Tibial nerve (tissue), 4 donors: ENCODE measurements at places on chromosomes 13 and 19. TPM values are rescaled to one million over a fixed set of nuclear protein-coding genes. Genes with fewer than 3 reads are reported as not detected.
A peak's percentile ranks its signal among the peaks of the same experiment; 100 is the strongest.

GRCh38 chr19:7602935-7603497 is 7.4 kb downstream of the CAMSAP3 start:
- H3K4me1 ChIP-seq: no peaks in the 10 kb centered on the region
- no peak overlapping the region for H3K27ac ChIP-seq
- H3K4me3 ChIP-seq: no peak overlapping the region
- DNase-seq: no peak
- H3K36me3 ChIP-seq: no peaks in the 10 kb centered on the region
- no peaks in the 10 kb centered on the region for H3K27me3 ChIP-seq

DNA sequence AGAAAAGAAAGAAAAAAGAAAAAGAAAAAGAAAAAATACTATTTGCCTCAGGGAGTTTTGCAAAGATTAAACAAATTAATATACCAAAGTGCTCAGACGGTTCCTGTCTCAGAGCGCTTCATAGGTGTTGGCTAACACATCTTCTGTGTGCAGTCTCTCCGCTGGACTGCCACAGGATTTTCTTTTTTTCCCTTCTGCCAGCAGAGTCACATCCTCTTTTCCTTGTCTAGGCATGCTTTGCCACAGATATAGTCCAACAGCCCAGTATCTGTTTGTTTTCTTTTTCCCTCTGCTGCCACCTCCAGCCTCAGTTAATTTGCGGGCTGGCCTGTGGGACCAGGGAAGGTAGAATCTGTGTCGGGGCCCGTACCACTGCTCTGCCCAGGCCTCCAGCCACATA is 3.4 kb upstream of the URAD start:
- peaks cover 20% of the 10 kb centered on the region for H3K27me3 ChIP-seq
- no peak overlapping the region for H3K27ac ChIP-seq
- no peak for DNase-seq
- no peak overlapping the region for H3K4me3 ChIP-seq
- H3K36me3 ChIP-seq: no peaks in the 10 kb centered on the region

- no peak for DNase-seq
- H3K4me1 ChIP-seq: peaks cover 65% of the 10 kb centered on the region
- H3K36me3 ChIP-seq: no peaks in the 10 kb centered on the region
These were observed 15.3 kb downstream of the GADD45B start for GRCh38 chr19:2491130-2491801.

DNA sequence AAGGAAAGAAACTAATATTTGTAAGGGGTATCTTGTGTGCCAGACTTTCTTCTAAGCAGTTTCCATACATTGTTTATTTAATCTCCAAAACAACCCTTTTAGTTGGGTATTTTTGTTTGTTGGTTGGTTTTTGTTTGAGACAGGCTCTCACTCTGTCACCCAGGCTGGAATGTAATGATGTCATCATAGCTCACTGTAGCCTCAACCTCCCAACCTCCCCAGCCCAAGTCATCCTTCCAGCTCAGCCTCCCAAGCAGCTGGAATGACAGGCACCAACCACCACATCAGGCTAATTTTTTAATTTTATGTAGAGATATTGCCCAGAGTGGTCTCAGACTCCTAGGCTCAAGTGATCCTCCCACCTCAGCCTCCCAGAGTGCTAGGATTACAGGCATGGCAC is 41.2 kb upstream of the LSM14A start:
- H3K4me1 ChIP-seq: peaks cover 5% of the 10 kb centered on the region
- no peak overlapping the region for H3K4me3 ChIP-seq
- no peaks in the 10 kb centered on the region for H3K27me3 ChIP-seq
- no peak for DNase-seq

GRCh38 chr19:7590256-7590655 is 5.4 kb upstream of the CAMSAP3 start:
- no peak for DNase-seq
- no peaks in the 10 kb centered on the region for H3K27me3 ChIP-seq
- H3K4me3 ChIP-seq: no peak overlapping the region
- H3K27ac ChIP-seq: no peak overlapping the region
- H3K4me1 ChIP-seq: no peaks in the 10 kb centered on the region

DNA sequence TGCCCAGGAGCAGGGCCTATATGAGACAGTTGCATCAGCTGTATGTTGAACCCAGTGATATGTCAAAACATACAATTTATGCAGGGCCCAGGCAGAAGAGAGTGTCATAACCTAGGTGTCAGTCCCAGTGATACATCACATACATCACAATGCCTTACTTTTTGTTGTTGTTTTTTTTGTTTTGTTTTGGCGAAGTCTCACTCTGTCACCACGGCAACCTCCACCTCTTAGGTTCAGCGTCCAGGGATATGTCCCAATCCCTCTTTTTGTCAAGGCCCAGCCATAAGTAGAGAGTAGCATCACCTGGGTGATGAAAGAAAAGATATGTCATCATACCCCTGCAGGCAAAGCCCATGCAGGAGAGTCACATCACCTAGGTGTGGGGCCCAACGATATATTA is 56.8 kb upstream of the ZNF730 start:
- no peak overlapping the region for H3K27ac ChIP-seq
- H3K27me3 ChIP-seq: no peaks in the 10 kb centered on the region
- no peak for DNase-seq
- H3K4me1 ChIP-seq: no peaks in the 10 kb centered on the region

DNA sequence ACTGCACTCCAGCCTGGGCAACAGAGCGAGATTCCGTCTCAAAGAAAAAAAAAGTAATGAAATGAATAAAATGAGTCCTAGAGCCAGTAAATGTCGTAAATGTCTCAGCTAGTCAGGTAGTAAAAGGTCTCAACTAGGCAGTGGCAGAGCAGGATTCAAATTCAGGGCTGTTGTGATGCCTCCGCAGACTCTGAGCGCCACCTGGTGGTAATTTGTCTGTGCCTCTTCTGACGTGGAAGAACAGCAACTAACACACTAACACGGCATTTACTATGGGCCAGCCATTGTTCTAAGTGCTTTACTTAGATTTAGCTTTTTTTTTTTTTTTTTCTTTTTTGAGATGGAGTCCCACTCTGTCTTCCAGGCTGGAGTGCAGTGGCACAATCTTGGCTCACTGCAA is 30.2 kb downstream of the CYP2F1 start:
- H3K36me3 ChIP-seq: no peaks in the 10 kb centered on the region
- no peaks in the 10 kb centered on the region for H3K4me1 ChIP-seq
- H3K27ac ChIP-seq: no peak overlapping the region

GRCh38 chr13:107582171-107582570 is 633.2 kb downstream of the LIG4 start:
- DNase-seq: no peak
- H3K27ac ChIP-seq: no peak overlapping the region
- H3K4me3 ChIP-seq: no peak overlapping the region
- no peaks in the 10 kb centered on the region for H3K4me1 ChIP-seq

- DNase-seq: no peak
- no peak overlapping the region for H3K4me3 ChIP-seq
- H3K27me3 ChIP-seq: no peaks in the 10 kb centered on the region
- peak overlapping the region; percentile 81 for H3K27ac ChIP-seq
- no peaks in the 10 kb centered on the region for H3K36me3 ChIP-seq
These were observed 3.9 kb upstream of the GPR183 start for GRCh38 chr13:99311137-99311536.

DNA sequence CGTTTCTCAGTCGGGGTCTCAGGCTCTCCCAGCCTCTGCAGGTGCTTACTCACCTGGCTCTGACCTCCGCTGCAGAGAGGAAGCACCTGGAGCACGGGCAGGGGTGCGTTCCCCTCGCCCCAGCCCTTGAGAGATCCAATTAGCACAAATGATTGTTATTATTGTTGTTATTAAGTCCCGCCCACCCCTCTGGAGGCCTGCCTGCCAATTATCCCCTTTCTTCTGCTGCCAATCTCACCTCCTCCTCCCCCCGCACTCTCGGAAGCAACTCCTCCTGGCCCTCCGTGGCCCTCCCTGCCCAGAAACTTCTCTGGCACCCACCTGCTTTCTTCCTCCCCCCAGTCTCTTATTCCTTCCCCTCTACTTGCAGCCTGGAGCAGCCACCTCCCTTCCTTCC is 8.8 kb downstream of the ZNF787 start:
- peak overlapping the region; percentile 39 for H3K27ac ChIP-seq
- H3K4me1 ChIP-seq: peaks cover 66% of the 10 kb centered on the region

GRCh38 chr13:67228916-67229315 is 1.2 kb downstream of the PCDH9 start:
- H3K27ac ChIP-seq: no peak overlapping the region
- no peaks in the 10 kb centered on the region for H3K36me3 ChIP-seq
- peaks cover 9% of the 10 kb centered on the region for H3K4me1 ChIP-seq
- H3K27me3 ChIP-seq: no peaks in the 10 kb centered on the region

DNA sequence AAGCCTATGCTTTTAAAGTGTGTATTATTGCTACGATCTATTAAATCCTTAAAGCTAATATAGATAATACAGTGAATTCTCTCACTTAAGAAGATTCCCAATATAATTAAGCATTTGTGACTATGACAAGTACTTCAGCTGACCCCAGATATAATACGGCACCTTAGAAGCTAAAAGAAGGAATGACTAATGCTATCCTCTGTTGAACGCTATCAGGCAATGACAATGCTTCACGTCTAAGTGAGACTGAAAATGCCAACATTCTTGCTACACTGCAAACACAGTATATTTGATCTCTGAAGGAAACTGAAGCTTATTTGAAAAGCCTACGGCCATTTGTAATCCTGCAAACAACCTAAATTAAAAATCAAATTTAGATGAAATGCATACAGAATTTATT is 19.7 kb downstream of the VWA8 start:
- H3K4me3 ChIP-seq: no peak overlapping the region
- no peak for DNase-seq
- no peaks in the 10 kb centered on the region for H3K27me3 ChIP-seq

DNA sequence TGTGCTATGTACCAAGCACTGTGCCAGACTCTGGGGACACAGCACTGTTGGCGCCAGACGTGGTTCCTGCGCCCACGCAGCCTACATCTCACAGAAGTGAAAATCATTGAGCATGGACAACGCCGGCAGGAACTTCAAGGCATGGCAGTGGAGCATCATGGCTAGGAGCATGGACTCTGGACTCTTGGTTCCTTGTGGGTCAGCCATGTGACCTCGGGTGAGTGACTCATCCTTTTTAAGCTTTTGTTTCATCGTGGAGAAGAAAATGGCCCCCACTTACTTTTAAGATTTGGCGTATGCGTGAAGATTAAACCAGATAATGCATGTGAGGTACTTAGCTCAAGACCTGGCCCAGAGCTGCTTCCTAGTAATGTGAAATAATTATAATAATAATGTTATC is 988.5 kb downstream of the UQCRFS1 start:
- no peaks in the 10 kb centered on the region for H3K27me3 ChIP-seq
- H3K4me3 ChIP-seq: no peak overlapping the region
- no peaks in the 10 kb centered on the region for H3K36me3 ChIP-seq
- DNase-seq: no peak

GRCh38 chr13:42821437-42821836 is 40.1 kb downstream of the FAM216B start:
- H3K4me1 ChIP-seq: no peaks in the 10 kb centered on the region
- no peaks in the 10 kb centered on the region for H3K27me3 ChIP-seq
- H3K4me3 ChIP-seq: no peak overlapping the region
- H3K36me3 ChIP-seq: no peaks in the 10 kb centered on the region
- H3K27ac ChIP-seq: no peak overlapping the region

- no peak overlapping the region for H3K4me3 ChIP-seq
- no peaks in the 10 kb centered on the region for H3K27me3 ChIP-seq
- no peaks in the 10 kb centered on the region for H3K36me3 ChIP-seq
- DNase-seq: no peak
- peak overlapping the region; percentile 92 for H3K27ac ChIP-seq
- H3K4me1 ChIP-seq: peaks cover 72% of the 10 kb centered on the region
These were observed 30.6 kb downstream of the GPX4 start for GRCh38 chr19:1134431-1134830.

- H3K27ac ChIP-seq: no peak overlapping the region
- no peaks in the 10 kb centered on the region for H3K36me3 ChIP-seq
- H3K27me3 ChIP-seq: no peaks in the 10 kb centered on the region
- no peaks in the 10 kb centered on the region for H3K4me1 ChIP-seq
- no peak overlapping the region for H3K4me3 ChIP-seq
- no peak for DNase-seq
These were observed 218.8 kb downstream of the NBEA start for GRCh38 chr13:35160896-35161295.

DNA sequence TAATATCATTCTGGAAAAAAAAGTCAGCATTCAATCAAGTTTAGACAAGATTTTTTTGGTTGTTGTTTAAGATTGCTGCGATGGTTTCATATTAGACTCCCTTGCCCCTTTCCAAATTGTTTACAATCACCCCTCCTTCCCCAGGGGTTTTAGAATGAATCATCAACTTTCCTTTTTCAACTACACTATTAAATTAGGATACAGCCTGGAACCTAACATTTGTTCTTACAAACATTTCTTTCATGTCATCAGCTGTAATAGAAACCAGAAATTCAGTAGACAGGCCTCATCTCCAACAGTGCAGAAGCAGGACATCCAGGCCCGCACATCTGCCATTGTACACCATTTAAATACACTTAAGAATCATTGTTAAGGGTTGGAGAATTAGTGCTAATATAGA is 44.4 kb upstream of the WDFY2 start:
- H3K4me1 ChIP-seq: no peaks in the 10 kb centered on the region

- no peaks in the 10 kb centered on the region for H3K27me3 ChIP-seq
- H3K4me3 ChIP-seq: no peak overlapping the region
- no peak for DNase-seq
- H3K4me1 ChIP-seq: peaks cover 31% of the 10 kb centered on the region
These were observed 16.3 kb downstream of the TECR start for GRCh38 chr19:14545716-14546082.

DNA sequence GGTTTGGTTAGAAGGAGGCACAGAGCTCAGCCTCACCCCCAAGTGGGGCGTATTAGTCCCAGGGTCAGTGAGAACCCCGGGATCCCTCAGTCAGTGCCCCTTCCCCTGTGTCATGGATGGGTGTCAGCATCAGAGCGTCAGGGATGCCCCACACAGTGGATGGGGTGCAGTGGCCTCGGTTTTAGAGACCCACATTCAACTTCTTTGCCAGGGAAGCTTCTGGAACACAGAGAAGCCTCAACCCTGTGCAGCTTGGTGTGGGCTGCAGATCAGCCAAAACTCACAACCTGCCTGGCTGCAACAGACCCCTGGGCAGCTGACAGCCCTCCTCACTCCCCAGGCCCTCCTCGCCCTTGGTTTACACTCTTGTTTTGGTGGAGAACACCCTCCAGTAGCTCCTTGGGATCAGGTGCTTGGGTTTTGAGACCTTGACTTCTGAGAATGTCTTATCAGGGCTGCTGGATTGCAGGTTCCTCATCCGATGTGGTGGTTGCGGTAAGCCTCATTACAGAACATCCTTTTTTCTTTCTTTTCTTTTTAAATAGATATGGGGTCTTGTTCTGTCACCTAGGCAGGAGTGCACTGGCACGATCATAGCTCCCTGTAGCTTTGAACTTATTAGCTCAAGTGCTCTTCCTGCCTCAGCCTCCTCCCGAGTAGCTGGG is 11.0 kb downstream of the ZNF333 start:
- no peak overlapping the region for H3K27ac ChIP-seq
- H3K4me3 ChIP-seq: no peak overlapping the region
- no peak for DNase-seq
- no peaks in the 10 kb centered on the region for H3K27me3 ChIP-seq

Gene NLRP5
- not detected for total RNA-seq

Gene ACER1
- total RNA-seq: not detected

Gene LGALS4
- 0.63 TPM for total RNA-seq

Gene FPR1
- total RNA-seq: 1.7 TPM

Gene CGB8
- total RNA-seq: not detected

Gene OR4F17
- total RNA-seq: not detected

Gene CBARP
- total RNA-seq: 0.59 TPM

Gene IZUMO2
- not detected for total RNA-seq

Gene VAV1
- 16.2 TPM for total RNA-seq

Gene ZNF681
- total RNA-seq: 4.6 TPM

Gene SLC5A5
- not detected for total RNA-seq

Gene ZFR2
- total RNA-seq: not detected
